ENCODE measurements at places on chromosomes 4 and X.

- DNase-seq: no peak
These were observed 228.2 kb downstream of the FBXW7 start for GRCh38 chr4:152307669-152308068.

DNA sequence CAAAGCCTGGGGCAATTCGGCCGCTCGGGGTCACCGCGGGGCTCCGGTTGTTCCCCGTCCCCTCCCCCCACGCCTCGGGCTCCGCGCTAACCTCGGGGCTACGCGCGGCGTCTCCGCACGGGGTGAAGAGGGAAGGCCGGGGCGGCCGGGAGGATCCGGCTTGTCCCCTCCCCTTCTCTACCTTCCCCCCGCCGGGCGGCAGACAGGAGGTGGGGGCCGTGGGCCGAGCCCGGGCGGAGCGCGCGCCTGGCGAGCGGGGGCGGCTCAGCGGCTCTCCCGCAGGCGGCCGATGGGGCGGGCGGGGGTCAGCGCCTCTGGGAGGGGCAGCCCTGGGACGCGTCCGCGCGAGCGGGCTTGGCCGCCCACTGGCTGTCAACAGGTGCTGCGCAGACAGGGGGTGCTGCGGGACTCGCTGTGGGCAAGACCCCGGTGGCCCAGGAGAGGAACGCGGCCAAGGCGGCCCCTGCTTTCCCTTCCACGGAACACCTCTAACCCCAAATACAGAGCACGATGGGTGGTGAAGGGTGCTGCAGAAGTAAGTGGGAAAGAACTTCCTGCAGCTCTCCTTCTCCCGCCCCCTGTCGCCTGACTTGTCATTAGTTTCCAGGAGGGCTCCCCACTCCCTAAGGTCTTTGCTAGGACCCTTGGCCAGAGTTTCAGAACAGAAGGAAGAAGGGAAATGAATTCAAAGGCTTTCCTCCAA, at the start of gene PDGFC:
Gene PDGFC, minus strand, starts transcription at position 124 of the 703 bp plus-strand sequence. CDS start 896 bp downstream, outside the sequence.
- peak; percentile 51 for DNase-seq

DNA sequence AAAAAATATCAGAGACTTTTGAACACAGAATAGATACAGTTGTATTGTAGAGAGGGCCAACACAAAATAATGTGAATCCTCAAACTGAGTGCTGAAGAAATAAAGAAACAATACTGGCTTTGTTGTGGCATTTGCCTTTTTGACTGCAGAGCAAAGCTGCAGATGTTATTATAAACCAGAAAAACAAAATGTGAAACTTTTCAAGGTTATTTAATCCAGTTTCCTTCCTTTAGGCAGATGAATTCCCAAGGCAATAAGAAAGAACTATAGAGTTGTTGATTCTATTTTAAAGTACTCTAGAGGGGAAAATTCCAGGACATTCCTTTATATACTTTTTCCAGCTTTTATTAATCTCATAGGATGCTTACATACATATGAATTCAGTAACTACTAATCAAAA, 186.8 kb downstream of the NDST4 start:
- no peak for DNase-seq

- no peak for DNase-seq
These were observed 330.9 kb downstream of the BCOR start for GRCh38 chrX:39766855-39767254.

- no peak for DNase-seq
These were observed 18.4 kb downstream of the LRPAP1 start for GRCh38 chr4:3513807-3514206.

DNA sequence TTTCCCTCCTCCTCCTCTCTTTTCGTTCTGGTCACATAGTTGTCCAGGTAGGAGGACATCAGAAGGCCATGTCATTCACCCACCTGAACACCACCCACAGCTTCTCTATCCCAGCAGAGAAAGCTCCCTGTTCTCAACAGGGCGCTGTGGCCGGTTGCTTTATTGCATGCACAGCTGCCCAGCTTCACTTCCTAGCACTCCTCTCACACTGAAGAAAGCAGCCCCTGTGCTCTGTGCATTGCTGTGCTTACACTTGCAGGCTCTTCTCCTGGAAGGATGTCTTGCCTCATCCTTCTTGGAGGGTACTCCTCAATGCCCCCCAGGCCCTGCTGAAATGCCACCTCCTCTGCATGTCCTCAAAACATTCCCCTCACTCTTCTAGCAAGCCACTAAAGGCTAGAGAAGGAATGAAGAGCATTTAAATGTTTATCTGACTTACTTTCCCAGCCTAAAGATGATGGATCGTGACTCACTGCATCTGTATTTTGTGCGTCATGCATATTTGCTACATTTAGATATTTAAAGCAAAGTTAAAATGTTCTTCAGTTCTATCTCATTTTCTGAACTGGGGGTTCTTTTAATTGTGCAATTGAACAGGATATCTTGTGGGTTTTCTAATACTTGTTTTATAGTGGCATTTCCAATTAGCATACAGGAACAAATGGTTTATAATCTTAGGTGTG, 186.4 kb upstream of the PUDP start:
- no peak for DNase-seq
